ENCODE measurements at places on chromosomes 6 and 20. TPM values are rescaled to one million over a fixed set of nuclear protein-coding genes. Genes with fewer than 3 reads are reported as not detected.

RSPH9 gene
- 1.3 TPM for polyA plus RNA-seq

ZSCAN23 gene
- 16.6 TPM for polyA plus RNA-seq

OR12D3 gene
- polyA plus RNA-seq, result not detected

CCN2 gene
- polyA plus RNA-seq, result 233 TPM

HLA-DOB gene
- not detected for polyA plus RNA-seq

SOX18 gene
- polyA plus RNA-seq, result 9.0 TPM

SNAP91 gene
- polyA plus RNA-seq, result 0.75 TPM

PPP1R18 gene
- polyA plus RNA-seq, result 38.4 TPM

LPA gene
- 0.28 TPM for polyA plus RNA-seq

ANGPT4 gene
- polyA plus RNA-seq, result 0.50 TPM

WFDC5 gene
- not detected for polyA plus RNA-seq

SIRPD gene
- polyA plus RNA-seq, result not detected

CTCFL gene
- polyA plus RNA-seq, result 1.4 TPM
